ENCODE measurements at places on chromosomes 5 and 9. TPM values are rescaled to one million over a fixed set of nuclear protein-coding genes. Genes with fewer than 3 reads are reported as not detected.

Gene PCBD2
- 15.7 TPM for total RNA-seq

Gene PCDHGB6
- 0.04 TPM for total RNA-seq

Gene PRDM9
- not detected for total RNA-seq

Gene SV2C
- total RNA-seq: 0.10 TPM

Gene DUSP1
- total RNA-seq: 14.9 TPM

Gene NOTCH1
- total RNA-seq: 73.6 TPM

Gene FKBP15
- 33.6 TPM for total RNA-seq

Gene SMIM27
- 20.0 TPM for total RNA-seq

Gene PCDHGA2
- total RNA-seq: not detected

Gene C5orf15
- total RNA-seq: 32.7 TPM
